ENCODE measurements at places on chromosomes 3 and 15.

- DNase-seq = no peak
These were observed 21.9 kb upstream of the USP13 start for GRCh38 chr3:179630753-179631451.

DNA sequence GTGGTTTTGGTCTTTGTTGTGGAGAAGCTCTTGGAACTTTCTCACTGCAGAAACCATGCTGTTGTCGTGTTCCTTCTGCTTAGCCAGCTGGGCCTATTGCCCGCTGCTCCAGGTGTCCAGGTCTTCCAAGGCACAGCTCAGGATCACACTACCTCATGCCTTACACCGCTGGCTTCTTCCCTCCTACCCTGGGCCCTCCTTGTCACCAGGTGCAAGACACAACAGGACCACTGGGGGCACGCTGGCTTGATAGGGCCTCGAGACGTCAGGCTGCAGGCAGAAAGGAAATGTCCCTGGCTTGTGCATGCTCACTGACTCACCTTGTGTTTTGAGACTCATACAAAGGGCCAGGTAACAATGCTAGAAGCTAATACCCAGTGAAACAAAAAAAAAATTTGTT, 32.3 kb downstream of the PAQR9 start:
- no peak for DNase-seq

DNA sequence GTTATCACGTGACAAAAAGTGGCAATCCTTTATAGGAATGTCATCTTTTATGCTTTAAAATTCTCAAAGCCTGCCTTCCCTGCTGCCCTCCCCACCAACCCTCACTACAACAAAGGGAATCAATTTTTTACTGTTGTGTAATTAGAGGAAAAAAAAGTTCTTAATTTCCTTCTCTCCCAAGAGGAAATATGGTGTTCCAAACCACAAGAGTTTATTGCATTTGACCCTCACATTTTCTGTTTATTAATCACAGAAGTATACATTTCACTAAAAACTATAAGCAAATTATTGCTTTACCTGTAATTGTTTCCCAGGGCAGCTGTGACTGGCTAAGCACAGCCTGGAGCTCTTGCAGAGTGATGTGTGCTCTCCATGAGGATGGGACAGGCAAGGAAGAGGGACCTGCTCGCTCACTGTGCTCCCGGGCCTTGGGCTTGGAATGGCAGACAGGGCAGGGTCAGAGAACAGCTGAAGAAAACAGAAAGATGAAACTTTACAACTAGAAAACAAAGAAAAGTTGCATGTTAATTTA, 31.3 kb upstream of the ATP10A start:
- DNase-seq = no peak

- no peak for DNase-seq
These were observed 60.1 kb downstream of the FNDC3B start for GRCh38 chr3:172099495-172099808.

GRCh38 chr3:126621627-126622345, 33.1 kb downstream of the TXNRD3 start:
- DNase-seq = no peak

GRCh38 chr3:50493623-50494022, 9.8 kb downstream of the CACNA2D2 start:
- DNase-seq = no peak

DNA sequence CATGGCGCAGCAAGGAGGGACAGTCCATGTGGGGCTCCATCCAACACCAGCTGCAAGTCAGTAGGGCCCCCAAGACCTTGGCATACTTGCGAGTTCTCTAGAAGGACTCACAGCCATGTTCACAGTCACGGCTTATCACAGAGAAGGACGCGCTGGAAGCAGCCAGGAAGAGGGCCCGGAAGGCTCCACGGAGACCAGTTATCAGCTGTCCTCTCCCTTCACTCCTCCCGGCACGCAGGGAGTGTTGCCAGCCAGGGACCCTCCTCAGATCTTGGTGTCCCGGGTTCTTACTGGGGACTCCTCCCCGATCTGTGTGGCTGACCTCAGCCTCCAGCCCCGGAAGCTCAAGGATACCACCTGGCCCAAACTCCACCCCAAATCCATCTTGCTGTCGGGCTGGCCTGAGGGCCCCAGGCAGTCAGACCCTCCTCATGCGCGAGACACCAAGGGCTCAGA, 68.0 kb downstream of the SLTM start:
- DNase-seq = no peak

GRCh38 chr15:97479957-97480356, 480.5 kb upstream of the ARRDC4 start:
- DNase-seq = no peak

GRCh38 chr3:134904776-134905646, 110.0 kb downstream of the EPHB1 start:
- no peak for DNase-seq

- DNase-seq = no peak
These were observed 7.5 kb downstream of the SOX14 start for GRCh38 chr3:137771401-137772213.

DNA sequence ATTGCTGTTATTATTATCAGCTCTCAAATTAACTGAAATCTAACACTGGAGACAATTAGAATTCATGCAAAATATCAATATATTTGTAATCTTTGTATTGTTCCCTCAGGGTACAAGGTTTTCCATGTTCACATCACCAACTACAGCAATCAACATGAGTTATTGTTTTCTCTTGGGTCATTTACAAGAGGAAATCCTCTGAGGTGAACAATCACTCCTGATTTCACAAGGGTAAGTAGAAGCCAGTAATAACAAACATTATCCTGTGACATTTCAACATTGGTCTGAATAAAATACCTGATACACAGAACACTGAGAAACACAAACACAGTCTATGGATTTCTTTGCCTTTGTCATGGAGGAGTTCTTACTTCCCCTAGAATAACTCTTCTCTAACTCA, 174.0 kb downstream of the SUCNR1 start:
- no peak for DNase-seq

GRCh38 chr3:43616034-43616433, 5.8 kb downstream of the ANO10 start:
- no peak for DNase-seq

GRCh38 chr15:79467865-79468586, 35.9 kb downstream of the MINAR1 start:
- no peak for DNase-seq

- no peak for DNase-seq
These were observed 313.4 kb downstream of the BCHE start for GRCh38 chr3:165523801-165524200.

GRCh38 chr15:44706401-44706800, 4.7 kb downstream of the PATL2 start:
- no peak for DNase-seq

DNA sequence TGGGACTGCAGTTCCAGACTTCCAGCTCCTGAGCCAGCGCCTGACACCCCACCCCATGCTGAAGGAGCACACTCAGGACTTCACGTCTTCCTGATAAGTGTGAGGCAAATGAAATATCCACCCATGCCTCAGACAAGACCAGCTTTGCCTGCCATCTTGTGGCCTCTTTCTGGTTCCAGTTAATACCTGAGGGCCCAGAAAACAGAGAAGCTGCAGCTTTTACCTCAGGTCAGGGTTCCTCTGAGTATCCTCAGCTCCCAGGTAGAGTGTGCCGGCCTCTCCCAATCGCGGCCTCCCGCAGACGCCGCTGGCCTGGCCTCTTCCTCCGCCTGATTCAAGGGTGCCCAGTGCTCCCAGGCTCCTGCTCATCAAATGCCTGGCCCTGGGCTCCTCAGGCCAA, 5.1 kb upstream of the KLHL6 start:
- DNase-seq = no peak

- no peak for DNase-seq
These were observed 3.6 kb downstream of the ABHD17C start for GRCh38 chr15:80698676-80699075.

DNA sequence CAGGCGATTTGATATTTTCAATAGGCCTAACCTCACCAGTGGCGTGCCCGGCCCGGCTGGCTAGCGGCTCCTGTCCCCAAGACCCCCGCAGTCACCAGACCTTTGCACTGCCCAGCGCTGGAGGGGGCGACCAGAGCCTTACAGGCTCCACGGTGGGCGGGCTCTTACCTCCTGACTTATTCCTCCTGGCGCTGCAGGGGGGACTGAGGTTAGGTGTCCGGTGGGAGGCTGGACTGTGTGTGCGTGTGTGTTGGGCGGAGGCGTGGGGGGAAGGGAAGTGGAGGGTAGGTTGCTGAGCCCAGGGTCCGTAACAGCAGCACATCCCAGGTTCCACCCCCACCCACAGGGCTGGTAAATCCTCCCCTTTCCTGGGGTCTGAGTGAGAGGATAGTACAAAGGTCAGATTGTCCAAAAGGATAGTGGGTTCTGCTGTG, 27.5 kb upstream of the THRB start:
- DNase-seq = no peak

- no peak for DNase-seq
These were observed 21.0 kb upstream of the HACD2 start for GRCh38 chr3:123605789-123606234.

DNA sequence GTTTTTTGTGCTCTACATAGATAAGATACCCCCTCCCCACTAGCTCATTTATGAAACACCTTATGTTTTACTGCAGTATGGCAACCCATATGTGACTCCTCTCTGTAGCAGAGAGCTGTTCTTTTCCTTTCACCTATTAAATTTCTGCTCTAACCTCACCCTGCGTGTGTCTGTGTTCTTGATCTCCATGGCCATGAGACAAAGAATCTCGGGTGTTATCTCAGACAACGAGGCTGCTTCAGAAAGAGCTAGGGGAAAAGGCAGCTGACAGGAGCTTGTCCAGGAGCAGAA, 18.0 kb downstream of the CCR8 start:
- DNase-seq = no peak

DNA sequence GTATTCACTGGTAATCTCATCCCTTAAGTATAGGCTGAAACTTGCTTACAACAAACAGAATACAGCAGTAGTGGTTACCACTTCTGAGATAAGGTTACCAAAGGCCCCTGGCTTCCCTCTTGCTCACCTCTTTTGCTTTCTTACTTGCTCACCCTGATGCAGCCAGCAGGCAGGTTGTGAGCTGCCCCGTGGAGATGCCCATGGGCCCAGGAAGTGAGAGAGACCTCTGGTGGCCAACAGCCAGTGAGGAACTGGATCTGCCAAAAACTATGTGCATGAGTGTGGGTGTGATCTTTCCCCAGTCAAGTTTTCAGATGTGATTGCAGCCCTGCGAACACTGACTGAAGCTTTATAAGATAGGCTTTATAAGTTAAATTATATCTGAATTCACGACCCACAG, 48.7 kb downstream of the NMNAT3 start:
- DNase-seq = no peak

GRCh38 chr15:98144388-98144787, 183.9 kb downstream of the ARRDC4 start:
- DNase-seq = no peak

DNA sequence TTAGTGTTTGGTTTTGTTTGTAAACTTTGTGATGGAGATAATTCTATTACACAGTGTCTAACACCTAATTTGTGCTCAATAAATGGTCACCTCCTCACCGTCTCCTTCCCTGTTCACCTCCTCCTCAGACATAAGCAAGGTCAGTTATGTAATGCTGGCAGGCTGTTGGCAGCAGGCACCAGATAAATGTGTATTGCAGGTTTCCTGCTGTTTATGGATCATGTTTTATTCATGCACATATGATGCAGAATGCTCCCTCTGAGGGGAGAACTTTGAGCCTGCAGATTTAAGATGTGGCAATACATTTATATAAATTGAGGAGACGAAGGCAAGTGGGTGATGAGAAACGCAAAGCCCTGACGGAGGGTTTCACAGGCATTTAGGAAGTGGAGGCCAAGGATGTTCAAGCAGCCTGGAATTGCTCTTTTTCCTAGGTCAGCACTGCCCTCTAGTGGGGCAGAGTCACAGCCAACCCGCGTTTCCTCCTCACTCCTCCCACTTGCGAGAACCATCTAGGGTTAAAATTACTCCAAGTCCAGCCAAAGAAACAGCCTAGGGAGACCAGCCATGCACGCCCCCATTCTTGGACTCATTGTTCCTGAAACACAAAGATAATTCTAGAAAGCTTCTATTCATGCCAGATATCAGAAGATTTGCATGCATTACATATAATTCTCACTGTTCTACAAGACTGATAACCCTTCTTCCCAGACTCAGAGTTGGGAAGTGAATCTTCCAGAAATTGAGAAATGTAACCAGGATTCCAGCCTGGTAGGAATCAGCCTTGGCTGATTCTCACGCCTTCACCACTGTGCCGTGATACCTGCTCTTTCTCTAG, 228.7 kb downstream of the SLCO3A1 start:
- no peak for DNase-seq

DNA sequence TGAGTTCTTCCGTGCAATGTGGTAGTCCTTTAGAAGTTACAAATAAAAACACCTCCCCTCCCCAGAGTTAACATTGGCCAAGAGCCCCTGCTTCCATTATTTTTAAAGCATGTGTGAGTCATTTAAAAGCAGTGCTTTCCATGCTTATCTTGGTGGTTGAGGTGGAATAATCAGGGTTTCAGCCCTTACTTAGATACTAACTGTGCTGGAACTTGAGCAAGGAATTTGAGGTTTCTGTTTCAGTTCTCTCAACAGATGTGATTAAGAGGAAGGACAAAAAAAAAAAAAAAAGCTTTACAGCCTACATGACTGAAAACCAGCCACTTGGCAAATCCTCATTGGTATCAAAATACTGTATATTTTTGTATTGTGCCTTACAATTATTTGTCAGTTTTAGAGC, 64.5 kb downstream of the CGNL1 start:
- DNase-seq = no peak

DNA sequence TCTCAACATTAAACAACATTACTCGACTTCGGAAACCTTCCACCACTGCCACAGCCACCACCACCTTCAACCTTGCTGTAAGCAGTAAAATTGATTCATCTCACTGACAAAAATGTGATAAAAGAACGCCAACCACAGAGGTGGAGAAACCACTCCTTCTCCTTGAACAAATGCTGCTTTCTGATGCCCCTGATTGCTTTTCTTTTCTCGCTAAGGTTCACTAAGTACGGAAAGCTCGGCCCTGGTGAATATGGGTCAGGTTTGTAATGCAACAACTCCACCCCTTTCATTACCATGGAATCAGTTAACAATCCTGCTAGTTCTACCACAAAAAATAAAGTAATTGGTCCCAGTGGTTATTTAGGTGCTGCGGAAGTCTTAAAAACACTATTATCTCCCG, 44.9 kb downstream of the MEIS2 start:
- DNase-seq = no peak

GRCh38 chr15:45185069-45185779, 2.5 kb downstream of the SHF start:
- DNase-seq = no peak

DNA sequence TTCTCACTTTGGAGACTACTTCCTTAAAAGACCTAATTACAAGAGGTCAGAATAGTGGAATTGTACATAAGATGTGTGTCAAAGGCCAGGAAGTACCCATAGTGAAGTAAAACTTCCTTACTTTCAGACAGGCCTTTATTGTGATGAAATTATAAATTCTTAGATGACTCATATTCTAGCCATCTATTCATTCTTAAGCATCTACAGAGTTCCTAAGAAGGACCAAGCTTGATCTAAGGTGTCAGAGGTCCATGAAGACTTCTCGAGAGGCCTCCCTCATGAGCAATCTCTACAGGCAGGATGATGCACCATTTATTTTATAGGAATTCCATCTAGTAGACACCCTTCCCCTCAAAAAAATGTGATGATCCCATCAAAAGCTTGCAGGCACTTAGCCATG, 493.3 kb downstream of the MAGI1 start:
- no peak for DNase-seq

- no peak for DNase-seq
These were observed 147.2 kb upstream of the TPM1 start for GRCh38 chr15:62895139-62895866.

Measured in osteocyte (in vitro differentiated cells).